ENCODE measurements at places on chromosomes 7 and 10.

- DNase-seq = no peak
These were observed 67.2 kb downstream of the EBF3 start for GRCh38 chr10:129896860-129897200.

- DNase-seq = no peak
These were observed 17.4 kb upstream of the GPR141 start for GRCh38 chr7:37666026-37666799.

- no peak for DNase-seq
These were observed 162.2 kb downstream of the ARHGAP21 start for GRCh38 chr10:24561453-24561852.

DNA sequence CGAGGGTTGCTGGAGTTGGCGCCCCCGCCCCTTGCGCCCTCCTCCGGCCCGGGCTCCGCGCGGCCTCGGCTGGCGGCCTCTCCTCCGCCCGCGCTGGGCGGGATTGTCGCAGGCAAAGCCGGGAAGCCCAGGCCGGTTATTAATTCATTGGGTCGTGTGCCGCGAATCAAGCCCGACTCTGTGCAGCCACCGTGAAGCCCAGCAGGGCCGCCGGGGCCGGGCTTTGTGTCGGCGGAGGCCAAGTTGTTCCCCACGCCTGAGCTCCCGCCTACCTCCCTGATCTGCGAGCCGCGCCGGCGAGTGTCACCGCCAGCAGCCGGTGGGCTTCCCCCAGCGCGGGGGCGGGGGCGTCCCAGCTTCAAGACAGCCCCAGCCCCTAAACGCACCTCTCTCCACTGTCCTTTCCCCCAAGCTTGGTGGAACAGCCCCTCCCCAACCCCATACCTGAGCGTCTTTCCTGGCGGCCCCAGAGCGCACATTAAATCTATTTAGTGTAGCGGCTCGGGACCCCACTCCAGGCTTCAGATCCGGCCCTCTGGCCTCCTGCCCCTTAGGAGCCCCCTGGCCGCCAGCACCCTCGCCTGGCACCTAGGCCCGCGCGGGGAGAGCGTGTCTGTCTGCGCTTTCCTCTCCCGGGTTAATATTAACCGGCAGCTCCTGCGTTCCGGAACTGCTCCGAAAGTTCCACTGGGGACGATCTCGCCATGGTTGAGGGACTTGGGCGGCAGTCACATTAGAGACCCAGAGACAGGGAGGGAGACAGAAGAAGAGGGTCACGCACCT is 3.5 kb downstream of the SHH start:
- no peak for DNase-seq

- no peak for DNase-seq
These were observed 1170.0 kb downstream of the XPNPEP1 start for GRCh38 chr10:108753326-108753725.

DNA sequence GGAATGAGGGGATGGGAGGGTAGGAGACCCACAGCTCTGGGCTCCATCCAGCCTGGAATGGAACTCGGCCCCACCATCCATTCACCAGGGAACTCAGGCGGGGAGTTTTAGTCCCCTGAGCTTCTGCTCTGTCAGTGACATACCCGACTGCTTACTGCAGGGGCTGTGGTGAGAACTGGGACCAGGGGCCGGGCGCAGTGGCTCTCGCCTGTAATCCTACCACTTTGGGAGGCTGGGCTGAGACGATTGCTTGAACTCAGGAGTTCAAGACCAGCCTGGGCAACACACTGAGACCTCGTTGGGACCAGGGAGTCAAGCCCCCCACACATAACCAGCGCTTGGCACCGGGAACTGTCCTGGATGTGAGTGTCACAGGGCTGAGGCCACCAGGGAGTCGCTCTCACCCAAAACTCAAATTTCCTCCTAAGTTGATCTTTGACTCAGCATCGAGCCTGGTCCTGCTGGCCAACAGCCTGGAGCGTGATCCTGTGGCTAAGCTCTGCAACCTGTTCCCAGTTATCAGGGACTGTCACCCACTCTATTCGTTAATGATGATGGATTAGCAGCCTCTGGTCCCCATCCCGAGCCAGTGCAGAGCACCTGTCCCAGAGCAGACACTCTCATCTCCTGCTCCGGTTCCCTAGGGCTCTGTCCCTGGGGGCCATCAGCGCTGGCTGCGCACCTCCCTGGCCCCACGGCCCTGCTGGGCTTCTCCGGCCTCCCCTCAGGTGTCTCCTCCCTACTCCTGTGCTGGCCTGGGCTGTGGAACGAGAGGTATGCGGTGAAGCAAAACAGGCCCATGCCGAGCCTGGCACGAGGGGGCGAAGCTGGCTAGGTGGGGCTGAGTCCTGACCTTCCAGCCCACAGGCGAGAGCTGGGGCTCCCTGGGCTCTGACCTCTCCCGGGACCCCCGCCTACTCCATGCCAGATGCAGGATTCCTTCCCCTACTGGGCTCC is 902 bp upstream of the CLDN15 start:
- DNase-seq = no peak

DNA sequence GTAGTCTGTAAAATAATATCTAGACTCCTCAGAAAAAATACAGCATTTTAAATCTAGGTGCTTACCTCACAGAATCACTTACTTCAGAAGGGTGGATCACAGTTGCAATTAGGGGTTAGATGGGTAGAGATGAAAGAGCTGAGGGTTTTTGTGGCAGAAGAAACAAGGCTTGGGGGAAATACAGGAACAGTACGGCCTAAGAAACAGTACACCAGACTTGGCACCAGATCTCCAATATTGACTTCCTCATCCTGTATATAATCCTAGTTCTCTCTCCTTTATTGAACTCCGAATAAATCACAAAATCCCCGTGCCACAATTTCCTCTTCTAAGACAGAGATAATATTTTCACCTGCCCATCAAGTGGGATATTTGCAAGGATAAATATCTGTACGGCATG is 14.3 kb downstream of the CEP41 start:
- no peak for DNase-seq

DNA sequence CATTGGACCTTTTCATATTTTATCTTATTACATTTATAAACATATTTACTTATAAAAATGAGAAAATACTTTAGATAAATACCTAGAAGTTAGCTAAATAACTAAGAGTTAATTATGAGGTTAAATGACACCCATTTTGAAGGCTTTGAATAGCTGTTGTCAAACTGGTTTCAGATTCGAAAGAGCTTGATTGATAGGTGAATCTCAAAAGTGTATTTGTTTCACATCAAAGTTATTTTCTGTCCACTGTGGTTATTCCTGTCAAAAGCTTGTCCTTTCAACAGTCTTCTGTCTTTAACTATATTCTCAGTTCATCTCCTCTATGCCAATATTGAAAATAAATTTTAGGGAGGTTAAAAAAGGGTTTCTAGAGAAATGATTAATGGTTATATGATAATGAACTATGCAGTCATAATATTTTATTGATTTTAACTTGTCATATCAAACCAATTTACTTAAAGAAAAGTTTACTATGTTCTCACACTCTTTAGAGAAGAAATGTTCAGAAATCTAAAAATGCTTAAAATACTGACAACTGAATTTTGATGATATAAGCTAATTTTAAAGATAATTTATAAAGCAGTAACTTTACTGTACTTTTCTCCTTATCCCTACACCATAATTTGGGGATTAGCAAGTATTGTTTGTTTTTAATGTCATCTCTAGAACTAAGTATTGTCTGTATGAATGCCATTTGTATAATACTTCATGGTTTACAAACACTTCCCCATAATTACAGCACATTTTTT is 72.0 kb upstream of the FOXP2 start:
- no peak for DNase-seq

- no peak for DNase-seq
These were observed 279.6 kb upstream of the PITRM1 start for GRCh38 chr10:3452173-3452626.

DNA sequence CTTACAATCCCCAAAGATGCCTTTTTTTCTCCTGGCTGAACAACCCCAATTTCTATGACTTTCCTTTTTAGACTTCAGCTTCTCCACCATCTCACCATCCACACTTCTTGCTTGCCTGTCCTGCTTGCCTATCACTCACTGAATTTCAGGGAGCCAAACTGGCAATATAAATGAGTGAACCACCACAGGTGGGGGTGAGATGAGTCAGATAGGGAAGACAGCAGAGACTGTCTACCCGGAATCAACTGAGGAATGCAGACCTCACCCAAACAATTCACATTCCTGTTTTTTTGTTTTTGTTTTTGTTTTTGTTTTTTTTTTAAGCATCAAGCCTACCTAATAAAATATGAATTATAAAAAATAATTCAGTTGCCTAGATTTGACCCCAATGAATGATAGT is 273.8 kb downstream of the NRG3 start:
- DNase-seq = no peak

- no peak for DNase-seq
These were observed 4.0 kb downstream of the NUDT5 start for GRCh38 chr10:12191715-12192114.

GRCh38 chr7:44213877-44214388 is 13.2 kb downstream of the YKT6 start:
- no peak for DNase-seq

DNA sequence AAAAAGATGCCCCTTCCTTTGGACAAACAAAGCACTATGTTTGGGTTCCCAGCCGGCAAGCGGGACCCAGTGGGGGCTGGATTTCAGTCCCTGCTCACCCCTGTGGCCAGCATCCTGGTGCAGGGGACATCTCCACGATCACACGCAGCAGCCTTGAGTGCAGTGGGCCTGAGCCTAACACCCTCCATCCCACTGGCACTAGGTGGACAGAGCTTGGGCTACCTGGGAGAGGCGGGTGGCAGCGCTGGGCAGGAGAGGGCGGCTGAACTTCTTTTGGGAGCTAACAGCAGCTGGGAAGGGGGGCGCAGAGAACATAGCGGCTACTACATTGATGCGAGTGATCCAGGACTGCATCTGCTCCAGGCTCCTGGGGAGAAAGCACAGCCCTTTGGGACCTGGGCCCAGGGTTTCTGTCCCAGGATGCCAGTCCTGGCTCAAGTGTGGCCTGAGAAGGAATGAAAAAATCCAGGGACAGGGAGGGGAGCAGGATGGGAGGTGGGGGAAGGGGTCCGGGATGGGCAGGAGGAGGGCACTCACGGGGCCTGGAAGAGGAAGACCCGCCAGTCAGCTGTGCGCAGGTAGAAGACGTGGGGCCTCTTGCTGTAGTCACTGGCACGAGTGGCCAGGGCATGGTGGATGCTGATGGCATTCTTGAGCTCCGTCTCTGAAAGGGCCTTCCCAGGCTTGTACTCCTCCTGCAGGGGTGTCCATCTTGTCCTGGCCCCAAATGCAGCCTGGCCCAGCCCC is 9.0 kb downstream of the NFKB2 start:
- no peak for DNase-seq

GRCh38 chr7:16786257-16786656 is 18.5 kb downstream of the AGR2 start:
- no peak for DNase-seq

DNA sequence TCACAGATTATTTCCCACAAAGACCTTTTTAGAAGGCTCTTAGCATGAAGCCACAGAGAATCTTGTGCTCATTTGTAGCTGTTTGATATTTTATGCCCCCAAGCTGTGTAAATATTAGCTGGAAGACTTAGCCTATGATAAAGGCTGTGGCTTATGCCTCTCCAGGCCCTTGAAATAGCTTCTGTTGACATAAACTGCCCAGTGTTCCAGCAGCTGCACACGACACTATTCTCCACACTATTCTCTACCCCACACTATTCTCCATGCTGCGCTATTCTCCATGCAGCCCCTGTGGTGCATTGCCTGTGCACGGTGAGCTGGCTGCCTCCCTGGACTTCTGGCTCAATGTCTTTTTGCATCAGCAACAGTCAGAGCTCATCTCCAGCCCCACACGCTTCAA is 13.1 kb downstream of the DDC start:
- no peak for DNase-seq

DNA sequence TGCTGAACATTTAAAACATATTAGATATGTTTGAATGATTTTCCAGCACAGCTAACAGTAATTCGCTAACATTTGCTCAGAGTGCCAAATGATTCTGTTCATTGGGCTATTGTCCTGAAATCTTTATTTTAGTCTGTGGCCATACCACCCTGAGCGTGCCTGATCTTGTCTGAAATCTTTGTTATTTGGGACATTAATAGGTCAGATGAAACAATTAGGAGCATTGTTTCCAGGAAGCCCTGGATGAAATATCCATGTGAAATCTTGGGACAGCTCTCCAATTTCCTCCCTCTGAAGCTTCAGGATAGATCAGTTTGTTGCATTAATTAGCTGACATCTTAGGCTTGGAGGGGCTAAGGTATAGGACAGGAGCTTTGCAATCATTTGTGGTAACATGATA is 512.0 kb downstream of the KIF20B start:
- DNase-seq = no peak

DNA sequence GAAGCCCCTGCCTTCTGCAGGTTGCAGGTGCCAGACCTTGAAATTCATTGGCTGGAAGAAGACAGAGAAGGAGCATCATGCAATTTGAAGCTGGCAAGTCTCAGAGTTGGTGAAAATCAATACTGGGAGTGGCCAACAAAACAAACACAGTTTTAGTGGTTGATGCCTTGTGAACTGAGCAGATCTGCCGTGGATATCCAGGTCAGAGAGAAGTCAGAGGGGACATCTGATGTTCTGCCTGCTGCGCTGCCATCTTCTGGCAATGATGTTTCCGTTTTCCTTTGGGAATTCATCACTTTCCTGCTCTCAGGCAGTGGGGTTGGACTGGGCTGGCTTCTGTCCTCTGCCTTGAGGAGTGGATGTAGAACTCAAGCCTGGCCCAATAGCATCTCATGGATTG is 132.0 kb downstream of the RPS24 start:
- no peak for DNase-seq

DNA sequence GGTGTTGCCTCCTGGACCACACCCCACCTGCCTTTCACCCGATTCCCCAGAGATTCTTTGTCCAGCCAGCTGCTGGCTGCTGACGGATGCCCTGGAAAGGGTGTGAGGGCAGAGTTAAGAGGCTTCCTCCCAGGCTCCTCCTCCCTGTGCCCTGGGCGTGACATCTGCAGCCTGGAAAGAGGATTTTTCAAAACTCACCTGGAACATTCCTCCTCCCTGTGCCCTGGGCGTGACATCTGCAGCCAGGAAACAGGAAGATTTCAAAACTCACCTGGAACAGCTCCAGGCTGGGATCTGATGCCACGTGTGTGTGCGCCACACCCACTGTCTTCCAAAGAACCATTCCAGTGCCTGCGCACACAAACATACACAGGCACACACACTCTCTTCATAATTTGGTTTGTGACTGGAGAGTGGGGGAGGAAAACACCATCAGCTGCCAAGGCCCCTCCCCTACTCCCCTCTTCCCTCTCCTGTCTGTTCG is 5.2 kb downstream of the MARVELD1 start:
- DNase-seq = no peak

- no peak for DNase-seq
These were observed 286.4 kb downstream of the ARHGAP12 start for GRCh38 chr10:31642281-31642680.

GRCh38 chr10:43795093-43795492 is 146.4 kb upstream of the ZNF32 start:
- DNase-seq = no peak

All from activated CD8-positive, alpha-beta memory T cell treated with anti-CD3 and anti-CD28 coated beads for 4 hours (primary cell).